ENCODE measurements at places on chromosomes 4 and X. TPM values are rescaled to one million over a fixed set of nuclear protein-coding genes. Genes with fewer than 3 reads are reported as not detected.
A peak's percentile ranks its signal among the peaks of the same experiment; 100 is the strongest.

GRCh38 chr4:72843466-72843865 lies 226.1 kb downstream of the COX18 start:
- no peak for DNase-seq

GRCh38 chrX:135639066-135639780 lies 74.2 kb upstream of the CT45A1 start:
- DNase-seq: no peak

GRCh38 chr4:35970366-35970960 lies 273.9 kb downstream of the ARAP2 start:
- DNase-seq: peak; percentile 53

Gene NKX3-2
- not detected for total RNA-seq

DNA sequence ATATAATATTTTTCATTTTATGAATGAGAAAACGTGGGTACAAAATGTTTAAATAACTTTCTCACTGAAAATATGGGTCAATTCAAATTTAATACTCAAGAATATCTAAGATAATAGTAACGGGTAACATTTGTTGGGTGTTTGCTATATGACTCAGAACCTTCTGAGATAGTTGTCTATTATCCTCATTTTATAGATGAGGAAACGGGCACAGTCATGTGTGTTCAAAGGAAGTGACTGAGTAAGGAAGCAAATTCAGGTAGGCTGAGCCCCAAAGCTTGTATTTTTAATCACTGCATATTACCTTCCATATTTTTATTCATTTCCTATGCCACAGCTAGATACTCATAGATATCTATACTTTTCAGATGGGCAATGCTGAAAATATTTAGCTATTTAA lies 12.2 kb upstream of the CAMK2D start:
- no peak for DNase-seq

DNA sequence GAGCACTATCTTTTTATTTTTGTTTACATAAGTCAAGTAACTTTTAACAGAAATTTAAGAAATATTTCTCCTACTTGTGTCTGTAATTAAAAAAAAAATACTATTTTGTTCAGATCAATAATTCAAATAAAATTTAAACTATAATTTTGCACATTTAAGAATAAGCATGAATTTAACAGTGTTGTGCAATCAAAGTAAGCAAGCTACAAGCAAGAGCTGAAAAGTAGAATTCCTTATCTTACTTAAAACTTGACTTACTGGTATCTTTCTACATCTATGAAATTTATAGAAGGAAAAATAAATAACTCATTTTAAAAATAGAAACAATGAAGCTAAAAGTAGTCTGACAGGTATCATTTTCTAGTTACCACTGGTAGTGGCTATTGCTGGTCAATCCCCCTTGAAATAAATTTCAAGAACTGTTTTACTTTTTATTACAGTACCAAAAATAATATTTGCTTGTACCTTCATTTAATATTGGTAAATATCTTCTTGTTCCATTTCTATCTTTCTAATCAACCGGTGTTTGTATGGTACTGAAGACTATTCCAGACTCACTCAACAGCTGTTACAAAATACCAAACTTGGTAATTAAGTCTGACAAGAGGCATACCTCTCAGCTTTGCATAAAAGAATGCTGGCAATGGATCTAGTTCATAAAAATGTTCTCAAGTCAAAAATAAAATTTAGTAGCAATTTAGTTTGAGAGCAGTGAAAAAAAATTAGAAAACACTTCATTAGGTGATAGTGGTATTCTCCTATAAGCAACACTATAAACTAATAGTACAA lies 62.2 kb downstream of the NOCT start:
- DNase-seq: no peak

GRCh38 chr4:151811403-151811802 lies 50.6 kb upstream of the GATB start:
- no peak for DNase-seq

- DNase-seq: no peak
These were observed 93.8 kb downstream of the MANBA start for GRCh38 chr4:102667001-102667400.

- no peak for DNase-seq
These were observed 175.8 kb downstream of the GC start for GRCh38 chr4:71607780-71608677.

DNA sequence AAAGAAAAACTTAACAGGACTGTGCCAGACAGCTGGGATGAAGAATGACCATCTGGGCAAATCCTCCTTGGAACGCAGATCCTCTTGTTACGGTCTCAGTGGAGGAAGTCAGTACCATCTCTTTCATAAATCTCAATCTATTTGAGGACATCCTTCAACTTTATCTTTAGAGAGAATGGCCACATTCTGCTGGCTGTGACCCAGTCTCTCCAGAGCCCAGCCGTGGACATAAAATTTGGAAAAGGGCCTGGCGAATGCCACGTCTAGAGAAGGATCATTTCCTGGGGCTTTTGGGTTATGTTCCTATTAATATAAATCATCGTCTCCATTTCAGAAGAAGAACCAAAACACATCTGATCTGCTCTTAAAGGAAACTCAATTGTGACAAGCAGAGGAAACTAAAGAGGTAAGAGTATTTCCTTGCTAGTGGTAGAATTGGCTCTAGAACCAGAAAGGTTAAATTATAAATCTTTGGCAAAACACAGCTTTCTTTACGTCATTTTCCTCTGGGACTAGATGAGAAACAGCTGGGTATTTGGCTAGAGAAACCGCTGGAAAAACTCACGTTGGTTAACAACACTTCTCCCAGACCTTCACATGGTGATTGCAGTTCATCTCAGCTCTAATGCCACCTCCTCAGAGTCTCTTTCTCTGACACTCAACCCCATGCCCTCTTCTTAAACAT lies 164.7 kb downstream of the CHIC2 start:
- DNase-seq: no peak

GRCh38 chrX:51876441-51876840 lies 17.0 kb upstream of the MAGED1 start:
- no peak for DNase-seq
